ENCODE measurements at places on chromosomes 11 and 22.

GRCh38 chr11:17005646-17006045 is 8.6 kb downstream of the PLEKHA7 start:
- DNase-seq = no peak

- DNase-seq = no peak
Measured at GRCh38 chr22:17974703-17975372, 49.5 kb downstream of the MICAL3 start.

DNA sequence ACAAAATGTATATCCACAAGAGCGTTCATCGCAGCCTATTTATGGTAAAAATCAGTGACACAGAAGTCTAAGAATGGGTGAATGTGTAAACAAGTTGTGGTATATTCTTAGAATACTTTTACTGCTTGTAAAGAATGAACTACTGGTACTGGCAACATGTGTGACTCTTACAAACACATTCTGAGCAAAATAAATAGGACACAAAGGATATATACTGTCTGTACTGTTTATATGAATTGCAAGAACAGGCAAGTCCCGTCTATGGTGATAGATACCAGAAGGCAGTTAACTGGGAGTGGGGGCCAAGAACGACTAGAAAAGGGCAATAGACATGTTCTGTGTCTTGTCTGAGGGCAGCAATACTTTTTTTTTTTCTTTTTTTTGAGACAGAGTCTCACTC is 112.6 kb downstream of the TBC1D22A start:
- no peak for DNase-seq

DNA sequence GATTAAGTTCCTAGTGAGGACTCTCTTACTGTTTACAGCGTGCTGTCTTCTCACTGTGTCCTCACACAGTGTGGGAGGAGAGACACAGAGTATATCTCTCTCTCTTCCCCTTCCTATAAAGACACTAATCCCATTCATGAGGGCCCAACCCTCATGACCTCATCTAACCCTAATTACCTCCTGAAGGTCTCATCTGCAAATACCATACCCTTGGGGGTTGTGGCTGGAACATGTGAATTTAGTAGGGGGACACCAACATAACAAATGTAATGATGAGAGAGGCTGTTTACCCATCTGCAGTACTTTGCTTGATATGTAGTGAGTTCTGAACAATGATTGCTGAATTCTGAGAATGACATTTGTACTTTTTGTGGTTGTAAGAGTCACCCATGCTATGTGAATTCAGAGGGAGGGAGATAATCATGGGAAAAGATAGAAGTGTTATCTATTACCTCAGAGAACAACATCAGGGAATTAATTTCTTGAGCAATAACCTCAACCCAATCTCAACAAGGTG is 4.9 kb upstream of the OR52W1 start:
- no peak for DNase-seq

- DNase-seq = no peak
Measured at GRCh38 chr22:37109242-37109917, at the start of gene TMPRSS6. Gene TMPRSS6, minus strand, starts transcription at chr22:37109713. Its CDS starts 6,296 bp downstream, at chr22:37103417.

- DNase-seq = no peak
Measured at GRCh38 chr11:19711911-19712280, 741 bp upstream of the NAV2 start.

DNA sequence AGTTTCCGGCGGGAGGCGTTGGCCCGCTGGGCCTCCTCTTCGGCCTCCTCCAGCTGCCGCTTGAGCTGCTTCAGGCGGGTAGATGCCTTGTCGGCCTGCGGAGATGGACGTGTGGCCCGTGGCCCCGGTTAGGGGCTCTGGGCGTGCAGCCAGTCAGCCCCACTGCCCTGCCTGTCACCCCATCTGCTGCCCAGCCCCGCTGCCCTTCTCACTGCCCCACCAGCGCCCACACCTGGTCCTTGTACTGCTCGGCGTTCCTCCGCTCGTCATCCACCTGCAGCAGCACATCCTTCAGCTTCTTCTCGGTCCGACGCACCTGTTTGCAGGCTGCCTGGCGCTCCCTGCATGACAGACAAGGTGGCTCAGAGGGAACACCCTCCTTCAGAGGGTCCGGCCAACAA is 31.2 kb downstream of the APOL1 start:
- no peak for DNase-seq

GRCh38 chr11:27861706-27862430 is 161.6 kb upstream of the BDNF start:
- DNase-seq = no peak

DNA sequence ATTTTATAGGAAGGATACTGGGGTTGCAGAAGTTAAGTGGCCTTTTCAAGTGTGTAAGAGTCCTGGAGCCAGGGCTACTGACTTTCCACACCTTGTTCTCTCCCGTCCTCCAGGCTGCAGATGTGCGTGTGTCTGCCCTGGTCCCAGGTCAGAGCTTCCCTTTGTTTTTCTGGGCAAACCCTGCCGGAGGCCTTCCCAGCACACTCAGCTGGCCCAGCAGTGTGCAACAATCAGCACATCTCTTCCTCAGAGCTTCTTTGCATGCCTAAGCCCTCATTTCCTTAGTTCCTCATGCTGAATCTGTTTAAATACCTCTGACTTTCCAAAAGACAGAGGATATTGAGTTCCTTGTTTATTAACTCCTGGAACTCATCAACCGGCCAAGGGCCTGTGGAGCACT is 80.6 kb downstream of the KCNJ1 start:
- DNase-seq = no peak

- DNase-seq = no peak
Measured at GRCh38 chr11:132782102-132782501, 750.2 kb downstream of the OPCML start.

- DNase-seq = peak; percentile 51
Measured at GRCh38 chr11:66315921-66316811, 678 bp downstream of the CD248 start.

GRCh38 chr22:23373601-23374000 is 193.3 kb downstream of the BCR start:
- DNase-seq = no peak

DNA sequence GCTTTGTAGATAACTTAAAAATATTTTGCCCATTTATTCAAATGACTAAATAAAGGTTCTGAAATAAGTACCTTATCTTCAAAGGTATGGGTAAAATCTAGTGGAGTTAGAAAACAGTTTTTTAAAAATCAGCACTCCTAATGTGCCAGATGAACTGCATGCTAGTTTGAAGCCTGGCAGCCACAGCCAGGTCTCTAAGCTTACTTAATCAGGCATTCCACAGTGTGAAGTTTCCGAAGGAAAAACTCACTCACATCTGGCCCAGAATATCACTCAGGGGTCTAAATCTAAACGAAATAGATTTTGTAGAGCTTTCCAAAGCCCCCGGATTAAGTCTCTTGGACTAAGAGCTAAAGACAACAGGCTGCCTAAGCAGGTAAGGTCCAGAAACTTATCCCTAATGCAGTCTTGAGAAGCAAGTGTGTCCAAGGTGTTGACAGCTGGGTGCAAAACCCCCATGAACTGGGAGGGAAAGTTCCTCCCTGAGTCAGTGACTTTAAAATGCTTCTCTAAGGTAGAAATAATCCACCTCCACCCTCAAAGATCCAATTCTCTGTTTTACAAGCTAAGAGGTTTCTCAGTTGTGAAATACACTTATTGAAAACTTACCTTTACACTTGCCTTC is 157.6 kb downstream of the FCHSD2 start:
- DNase-seq = no peak

- no peak for DNase-seq
Measured at GRCh38 chr11:78594814-78595213, 20.1 kb upstream of the NARS2 start.

DNA sequence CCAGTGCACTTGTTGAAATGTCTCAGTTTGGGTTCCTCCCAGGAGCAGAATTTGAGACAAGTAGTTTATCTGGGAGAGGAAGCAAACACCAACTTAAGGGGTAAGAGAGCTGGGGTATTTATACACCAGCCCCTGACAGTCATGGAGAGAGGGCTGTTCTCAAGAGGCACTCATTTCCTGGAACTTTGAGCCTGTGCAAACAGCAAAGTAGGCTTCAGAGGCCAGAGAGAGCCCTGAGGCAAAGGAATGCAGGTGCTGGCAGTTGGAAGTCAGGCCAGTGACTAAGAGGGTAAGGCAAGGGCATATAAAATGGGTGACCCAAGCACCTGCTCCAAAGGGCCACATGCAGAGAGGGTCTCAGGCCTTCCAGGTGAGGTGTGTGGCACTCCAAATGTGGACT is 16.1 kb downstream of the MS4A18 start:
- no peak for DNase-seq

DNA sequence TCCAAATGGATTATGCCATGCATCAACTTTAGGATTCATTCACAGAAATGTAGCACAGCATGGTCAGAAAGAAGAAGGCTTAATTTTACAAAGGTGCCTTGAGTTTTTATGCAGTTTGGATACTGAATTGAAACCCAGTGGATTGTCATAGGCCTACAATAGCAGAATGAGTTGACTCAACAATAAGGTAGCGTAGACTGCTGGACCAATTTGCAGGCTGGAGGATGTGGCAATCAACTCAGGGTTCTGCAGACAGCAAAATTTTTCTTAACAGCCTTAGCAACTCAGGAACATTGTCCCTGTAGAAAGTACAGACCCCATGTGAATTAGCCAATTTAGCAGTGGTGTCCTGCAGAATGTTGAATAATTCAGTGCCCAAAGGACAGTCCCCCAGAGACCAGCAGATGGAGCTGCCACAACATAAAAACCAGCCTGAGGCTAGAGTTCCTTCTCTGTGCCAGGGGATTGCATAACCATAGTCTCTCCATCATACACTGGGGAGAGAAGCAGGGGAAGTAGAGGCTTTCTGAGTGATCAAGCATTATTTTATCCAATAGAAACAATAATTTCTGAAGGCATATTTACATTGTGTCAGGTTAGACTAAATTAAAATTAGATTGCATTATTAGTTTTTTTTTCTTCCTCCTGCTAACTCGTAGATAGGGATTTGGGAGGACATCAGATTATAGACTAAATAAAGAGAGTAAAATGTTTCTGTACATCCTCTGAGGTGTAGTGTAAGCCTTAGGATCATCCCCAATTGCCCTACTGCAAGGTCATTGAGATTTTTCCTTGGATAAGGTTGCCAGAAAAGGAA is 20.3 kb upstream of the MRPL17 start:
- peak; percentile 21 for DNase-seq

DNA sequence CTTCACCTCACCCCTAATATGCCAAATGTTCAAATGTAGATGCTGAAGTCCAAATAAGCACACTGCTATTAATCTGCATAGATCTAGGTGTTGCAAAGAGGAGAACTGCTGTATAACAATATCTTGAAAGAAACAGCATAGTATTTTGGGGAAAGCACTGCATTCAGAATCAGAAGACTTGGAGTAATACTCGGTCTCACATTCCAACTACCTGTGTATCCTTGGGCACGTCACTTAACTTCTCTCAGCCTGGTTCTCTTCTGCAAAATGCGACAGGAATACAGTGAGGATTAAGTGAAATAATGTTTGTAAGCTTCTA is 332 bp upstream of the HMGXB4 start:
- DNase-seq = no peak

DNA sequence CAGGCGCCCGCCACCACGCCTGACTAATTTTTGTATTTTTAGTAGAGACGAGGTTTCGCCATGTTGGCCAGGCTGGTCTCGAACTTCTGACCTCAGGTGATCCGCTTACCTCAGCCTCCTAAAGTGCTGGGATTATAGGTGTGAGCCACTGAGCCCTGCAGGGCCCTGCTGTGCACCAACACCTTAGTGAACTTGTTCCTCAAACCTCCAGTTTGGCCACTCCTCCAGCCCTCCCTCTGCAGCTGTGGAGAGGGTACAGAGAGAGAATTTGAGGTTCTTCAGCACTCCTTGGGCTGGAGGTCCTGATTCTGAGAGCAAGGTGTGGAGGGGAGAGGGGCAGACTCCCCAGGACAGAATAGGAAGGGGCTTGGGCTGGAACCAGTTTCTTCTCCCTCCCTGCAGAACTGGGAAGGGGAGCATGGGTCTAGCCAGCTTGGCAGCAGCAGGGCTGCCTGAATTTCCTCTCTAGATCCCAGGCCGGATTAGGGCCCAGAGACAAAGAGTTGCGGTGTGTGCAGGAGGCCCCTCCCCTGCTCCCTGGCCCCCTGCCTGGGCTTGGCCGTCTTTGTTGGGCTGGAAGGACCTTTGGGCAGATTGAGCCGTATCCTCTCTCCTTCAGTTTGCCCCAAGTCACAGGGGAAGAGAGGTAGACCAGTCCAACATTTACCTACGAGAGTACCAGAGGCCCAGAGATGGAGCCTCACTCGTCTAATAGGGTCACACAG is 2.3 kb upstream of the PEX16 start:
- DNase-seq = peak; percentile 12

DNA sequence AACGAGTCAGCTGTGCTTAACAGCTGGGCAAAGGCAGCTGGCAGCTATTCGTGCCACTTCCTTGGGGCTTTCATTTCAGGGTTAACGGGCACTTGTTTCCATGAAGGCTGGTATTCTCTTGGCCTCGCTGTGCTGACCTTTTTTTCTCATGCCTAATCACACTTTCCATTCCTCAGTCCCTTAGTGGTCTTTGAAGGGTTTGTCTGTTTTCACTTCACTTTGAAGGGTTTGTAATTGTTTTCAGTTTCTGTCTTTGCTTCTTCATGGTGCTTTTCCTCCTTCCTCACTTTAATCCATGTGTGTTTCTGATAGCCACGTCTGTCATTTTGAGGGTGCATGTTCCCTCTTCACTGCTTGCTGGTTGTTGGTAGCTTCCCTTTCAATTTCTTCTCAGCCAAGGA is 24.6 kb downstream of the PPIL2 start:
- DNase-seq = no peak

DNA sequence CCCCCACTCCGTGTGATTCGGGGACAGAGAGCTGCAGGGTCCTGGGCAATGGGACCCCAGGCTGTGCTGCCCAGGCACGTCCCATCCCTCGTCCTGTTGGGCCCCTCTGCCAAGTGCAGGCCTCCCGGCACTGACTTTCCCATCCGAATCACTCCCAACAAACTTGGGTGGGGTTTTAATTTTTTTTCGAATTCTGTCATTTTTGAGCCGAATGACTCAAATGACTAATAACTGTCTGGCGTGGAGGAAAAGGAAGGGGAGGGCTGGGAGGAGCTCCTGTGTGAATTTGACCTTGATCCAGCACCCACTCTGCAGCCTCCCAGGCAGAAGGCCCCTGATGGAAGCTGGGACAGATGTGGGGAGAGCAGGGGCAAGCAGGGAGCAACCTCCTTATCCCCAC is 1173.2 kb downstream of the BRD1 start:
- no peak for DNase-seq

- DNase-seq = no peak
Measured at GRCh38 chr11:15882876-15883454, 473.4 kb downstream of the SOX6 start.

GRCh38 chr11:107018219-107018901 is at the start of gene GUCY1A2:
Gene GUCY1A2, minus strand, starts transcription at chr11:107018476. Its CDS starts 421 bp downstream, at chr11:107018055.
- peak; percentile 48 for DNase-seq

- DNase-seq = no peak
Measured at GRCh38 chr11:11807811-11808782, 33.7 kb upstream of the USP47 start.

Data from psoas muscle (tissue), 8 donors.